ENCODE measurements at places on chromosomes 2 and 18.

GRCh38 chr2:236157815-236158498 is 10.2 kb downstream of the GBX2 start:
- DNase-seq = no peak

DNA sequence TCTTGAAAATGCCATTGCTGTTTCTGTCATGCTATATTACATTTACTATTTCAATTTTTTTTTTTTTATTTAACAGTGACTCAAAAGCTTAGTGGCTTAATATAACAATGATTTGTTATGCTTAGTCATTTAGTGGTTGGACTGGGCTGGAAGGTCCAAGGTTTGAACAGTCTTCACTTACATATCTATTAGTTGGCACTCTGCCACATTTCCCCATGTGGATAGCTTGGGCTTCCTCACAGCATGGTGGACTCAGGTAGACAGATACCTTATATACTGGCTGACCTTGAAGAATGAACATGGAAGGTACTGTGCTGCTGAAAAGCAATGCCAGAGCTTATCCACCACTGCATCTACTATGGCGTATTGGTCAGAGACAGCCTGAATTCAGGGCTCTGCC is 909.5 kb upstream of the SOX11 start:
- no peak for DNase-seq

DNA sequence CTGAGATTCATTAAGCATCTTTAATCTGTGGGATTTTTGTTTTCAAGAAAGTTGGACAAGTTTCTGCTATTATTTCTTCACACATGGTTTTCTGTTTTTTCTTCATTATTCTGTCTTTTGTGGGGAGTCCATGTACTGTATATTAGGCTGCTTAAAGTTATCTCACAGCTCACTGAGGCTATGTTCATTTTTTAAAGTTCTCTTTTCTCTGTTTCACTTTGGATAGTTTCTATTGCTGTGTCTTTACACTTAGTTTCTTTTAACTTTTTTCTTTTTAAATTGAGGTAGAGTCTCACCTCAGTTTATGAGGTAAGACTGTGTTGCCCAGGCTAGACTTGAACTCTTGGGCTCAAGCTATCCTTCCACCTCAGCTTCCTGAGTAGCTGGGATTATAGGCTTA is 8.6 kb downstream of the OSBPL6 start:
- DNase-seq = no peak

DNA sequence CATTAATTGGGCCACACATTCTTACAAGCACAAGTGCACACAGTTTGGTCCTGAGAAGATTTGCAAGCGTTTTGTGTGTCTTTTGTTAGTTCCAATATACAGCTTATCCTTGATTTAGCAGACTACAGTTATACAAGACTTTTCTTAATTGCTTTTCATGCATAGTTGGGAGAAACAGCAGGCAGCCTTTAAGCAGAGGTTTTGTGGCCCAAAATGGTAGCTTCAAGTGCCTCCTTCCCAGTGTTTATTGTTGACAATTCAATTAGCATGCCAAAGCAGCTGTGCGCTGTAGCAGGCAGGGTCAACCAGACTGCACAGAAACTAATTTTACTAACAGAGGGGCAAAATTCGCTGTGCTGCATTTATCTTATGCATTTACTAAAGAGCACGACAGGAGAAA is 47.5 kb downstream of the FRZB start:
- DNase-seq = no peak

- no peak for DNase-seq
These were observed 198.2 kb upstream of the NDUFV2 start for GRCh38 chr18:8904316-8904715.

GRCh38 chr2:177466337-177467195 is 74.0 kb downstream of the AGPS start:
- DNase-seq = no peak

GRCh38 chr2:15943378-15944280 is 3.3 kb downstream of the MYCN start:
- no peak for DNase-seq

DNA sequence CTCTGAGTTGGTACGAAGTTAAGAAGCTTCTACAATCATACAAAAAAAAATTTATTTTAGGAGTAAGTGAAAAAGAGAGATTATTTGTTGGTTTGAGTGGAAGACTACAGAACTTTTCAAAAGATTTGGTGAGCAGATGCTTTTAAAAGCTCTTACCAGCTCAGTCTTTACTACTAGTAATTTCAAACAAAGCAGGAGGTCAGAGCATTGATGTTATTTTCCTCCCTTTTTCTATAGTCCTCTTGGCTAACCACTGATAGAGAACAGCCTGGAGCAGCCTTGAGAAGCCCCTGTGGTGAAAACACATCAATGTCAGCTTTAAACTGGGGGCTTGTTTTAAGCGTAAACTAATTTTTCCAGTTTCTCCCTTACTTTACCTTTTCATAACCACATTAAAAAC is 559.3 kb upstream of the CDH2 start:
- DNase-seq = no peak

Measured in stimulated activated CD4-positive, alpha-beta T cell treated with anti-CD3 and anti-CD28 coated beads, Interleukin-15, amount 100 ng/mL, for 1 hour (primary cell).